ENCODE measurements at places on chromosomes 13 and 19.

DNA sequence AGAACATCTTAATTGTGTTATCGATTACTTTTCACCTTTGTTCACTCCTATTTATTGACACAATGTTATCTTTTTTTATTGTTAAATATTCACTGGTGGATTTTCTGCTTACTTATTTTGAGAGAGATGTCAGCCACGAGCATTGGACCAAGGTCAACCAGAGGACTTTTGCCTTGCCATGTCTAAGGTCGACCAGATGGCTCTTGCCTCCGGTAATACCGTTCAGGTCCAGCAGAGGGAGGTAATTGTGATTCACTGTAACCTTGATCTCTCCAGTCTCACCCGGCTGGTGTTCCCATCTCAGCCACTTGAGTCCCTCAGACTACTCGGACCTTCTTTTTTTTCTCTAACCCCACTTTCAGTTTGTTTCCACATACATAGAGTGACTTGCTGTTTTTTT is 1438.1 kb downstream of the UQCRFS1 start:
- no peak for DNase-seq

GRCh38 chr13:46565808-46566750 is 13.1 kb downstream of the LRCH1 start:
- no peak for DNase-seq

DNA sequence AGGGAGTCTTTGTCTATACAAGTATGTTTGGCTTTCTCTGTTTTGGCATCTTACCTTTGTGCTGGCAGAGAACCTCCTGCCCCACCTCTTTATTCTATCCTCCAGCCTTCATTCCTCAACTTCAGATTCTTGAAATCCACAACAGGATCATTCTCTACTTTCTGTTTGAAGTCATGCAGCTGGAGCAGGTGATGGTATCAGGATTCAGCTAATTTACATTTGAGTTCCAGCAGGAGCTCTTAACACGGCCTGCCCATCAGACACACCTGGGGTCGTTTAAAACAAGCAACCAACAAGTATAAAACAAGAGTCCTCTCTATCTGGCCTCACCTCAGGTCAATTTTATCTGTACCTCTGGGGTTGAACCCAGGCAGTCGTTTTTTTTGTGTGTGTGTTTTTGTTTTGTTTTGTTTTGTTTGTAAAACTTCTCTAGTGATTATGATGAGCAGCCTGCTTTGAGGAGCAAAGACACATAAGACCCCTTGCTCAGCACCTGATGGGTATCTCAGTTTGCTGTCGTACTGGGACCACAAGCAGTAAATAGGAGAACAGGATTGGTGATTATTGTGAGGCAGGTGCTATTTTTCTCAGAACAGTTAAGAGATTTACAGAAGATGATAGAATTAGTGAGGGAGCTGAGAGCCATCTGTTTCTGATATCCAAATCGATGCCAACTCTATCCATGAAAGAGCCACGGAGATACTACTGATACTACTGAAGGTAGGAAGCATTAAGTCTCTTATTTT is 78.4 kb downstream of the GPC6 start:
- DNase-seq: no peak

GRCh38 chr19:56930647-56931535 is 90.4 kb upstream of the PEG3 start:
- DNase-seq: no peak

DNA sequence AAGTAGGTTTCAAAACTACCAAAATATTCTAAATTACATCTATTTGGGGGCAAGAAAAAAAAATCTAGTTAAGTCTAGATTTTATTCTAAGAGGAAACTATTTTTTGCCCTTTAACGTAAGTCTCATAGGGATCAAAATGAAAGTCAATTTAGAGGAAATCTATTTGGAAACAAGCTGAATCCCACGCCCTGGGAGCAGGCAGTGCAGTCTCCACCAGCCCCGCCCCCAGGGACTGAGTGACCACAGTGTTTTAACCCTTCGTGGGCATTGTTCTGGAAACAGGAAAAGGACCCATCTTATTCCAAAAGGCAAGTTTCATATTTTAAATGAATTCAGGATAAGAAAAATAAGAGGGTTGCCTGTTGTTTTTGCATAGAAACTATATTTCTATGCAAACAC is 209.7 kb downstream of the SPRY2 start:
- no peak for DNase-seq

DNA sequence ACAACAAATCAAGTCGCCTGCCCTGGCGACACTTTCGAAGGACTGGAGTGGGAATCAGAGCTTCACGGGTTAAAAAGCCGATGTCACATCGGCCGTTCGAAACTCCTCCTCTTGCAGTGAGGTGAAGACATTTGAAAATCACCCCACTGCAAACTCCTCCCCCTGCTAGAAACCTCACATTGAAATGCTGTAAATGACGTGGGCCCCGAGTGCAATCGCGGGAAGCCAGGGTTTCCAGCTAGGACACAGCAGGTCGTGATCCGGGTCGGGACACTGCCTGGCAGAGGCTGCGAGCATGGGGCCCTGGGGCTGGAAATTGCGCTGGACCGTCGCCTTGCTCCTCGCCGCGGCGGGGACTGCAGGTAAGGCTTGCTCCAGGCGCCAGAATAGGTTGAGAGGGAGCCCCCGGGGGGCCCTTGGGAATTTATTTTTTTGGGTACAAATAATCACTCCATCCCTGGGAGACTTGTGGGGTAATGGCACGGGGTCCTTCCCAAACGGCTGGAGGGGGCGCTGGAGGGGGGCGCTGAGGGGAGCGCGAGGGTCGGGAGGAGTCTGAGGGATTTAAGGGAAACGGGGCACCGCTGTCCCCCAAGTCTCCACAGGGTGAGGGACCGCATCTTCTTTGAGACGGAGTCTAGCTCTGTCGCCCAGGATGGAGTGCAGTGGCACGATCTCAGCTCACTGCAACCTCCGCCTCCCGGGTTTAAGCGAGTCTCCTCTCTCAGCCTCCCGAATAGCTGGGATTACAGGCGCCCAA is at the start of gene LDLR:
Gene LDLR, plus strand, starts transcription at position 210 of the 760 bp plus-strand sequence. Its CDS starts 86 bp downstream, at position 296.
- DNase-seq: peak; percentile 75

GRCh38 chr13:103403148-103403740 is 337.0 kb upstream of the SLC10A2 start:
- no peak for DNase-seq

GRCh38 chr19:52237771-52238400 is 31.5 kb upstream of the ZNF766 start:
- peak; percentile 58 for DNase-seq

GRCh38 chr19:16380314-16380695 is 55.7 kb downstream of the KLF2 start:
- no peak for DNase-seq

GRCh38 chr13:33742321-33742720 is 75.6 kb upstream of the RFC3 start:
- no peak for DNase-seq

DNA sequence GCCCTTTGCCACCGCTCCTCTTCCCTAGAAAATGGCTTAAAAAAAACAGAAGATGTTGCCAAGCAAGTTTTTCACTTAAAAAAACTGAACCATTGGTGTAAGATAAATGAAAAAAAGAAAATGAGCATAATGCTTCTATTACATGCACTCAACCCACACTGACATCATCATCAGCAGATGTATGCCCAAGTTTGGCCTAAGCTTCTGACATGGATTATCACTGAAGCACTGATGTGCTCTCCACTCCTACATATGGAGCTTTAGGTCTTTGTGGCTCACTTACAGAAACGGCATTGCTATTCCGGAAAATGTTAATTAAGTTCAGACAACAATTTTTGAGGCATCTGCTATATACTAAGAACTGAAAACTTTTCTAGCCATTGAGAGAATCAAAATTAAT is 8.0 kb downstream of the RXFP2 start:
- no peak for DNase-seq

GRCh38 chr19:38666663-38667511 is 19.4 kb downstream of the ACTN4 start:
- DNase-seq: no peak

DNA sequence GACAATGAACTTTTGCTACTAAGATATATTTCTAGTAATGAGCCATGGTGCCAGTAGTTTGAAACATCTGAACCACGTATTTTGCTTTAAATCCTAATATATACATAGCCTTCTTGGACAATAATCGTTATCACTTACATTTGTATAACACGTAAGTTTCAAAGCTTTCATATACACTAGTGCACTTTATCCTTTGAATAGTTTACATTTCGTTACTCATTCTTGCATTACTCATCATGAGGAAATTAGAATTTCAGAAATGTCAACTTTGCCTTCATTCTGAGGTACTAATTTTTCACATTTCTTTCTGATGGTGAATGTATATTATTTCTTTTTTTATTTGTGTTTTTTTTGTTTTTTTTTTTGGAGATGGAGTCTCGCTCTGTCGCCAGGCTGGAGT is 5.8 kb downstream of the KBTBD7 start:
- no peak for DNase-seq

DNA sequence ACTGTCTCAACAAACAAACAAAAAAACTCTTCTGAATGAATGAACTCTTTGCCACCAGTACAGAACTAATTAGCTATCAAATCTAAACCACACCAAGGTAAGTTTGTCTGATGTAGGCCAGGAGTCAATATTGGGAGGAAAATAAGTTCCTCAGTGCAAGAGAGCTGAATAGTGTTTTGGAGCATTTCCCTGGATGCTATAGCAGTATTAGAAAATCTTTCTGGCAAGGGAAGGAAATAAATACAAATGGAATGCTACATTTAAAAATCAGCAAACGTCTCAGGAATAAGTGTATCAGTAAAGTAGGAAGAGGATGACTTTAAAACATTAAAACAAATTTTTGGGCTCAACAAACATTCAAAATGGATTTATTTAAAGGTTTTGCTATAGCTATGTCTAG is 81.3 kb upstream of the TMTC4 start:
- no peak for DNase-seq

DNA sequence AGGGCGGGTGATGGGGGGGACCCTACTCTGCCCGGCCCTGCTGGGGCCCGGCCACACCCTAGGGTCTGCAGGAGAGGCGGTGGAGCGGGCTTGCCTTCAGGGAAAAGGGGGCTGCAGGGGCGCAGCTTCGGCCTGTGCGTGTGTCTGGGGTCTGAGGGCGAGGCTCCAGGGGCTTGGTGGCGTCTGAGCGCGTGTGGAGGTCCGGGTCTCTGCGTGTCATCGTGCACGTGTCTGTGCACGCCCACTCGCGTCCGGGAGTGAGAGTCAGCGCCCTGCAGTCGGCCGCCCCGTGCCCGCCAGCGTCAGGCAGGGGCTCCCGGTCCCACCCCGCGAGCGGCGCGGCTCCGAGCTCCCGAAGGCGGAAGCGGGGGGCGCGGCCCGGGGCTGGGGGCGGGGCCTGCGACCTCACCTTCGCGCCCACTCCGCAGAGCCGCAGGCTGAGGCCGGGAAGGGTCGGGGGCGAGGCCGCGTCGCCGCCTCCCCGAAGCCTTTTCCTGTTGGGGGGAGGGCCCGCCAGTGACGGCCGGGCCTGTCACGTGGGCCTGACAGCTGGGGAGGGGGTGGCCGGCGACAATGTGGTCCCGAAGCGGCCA is at the start of gene ARHGAP45:
Gene ARHGAP45, plus strand, starts transcription at position 420 of the 593 bp plus-strand sequence. CDS start 239 bp downstream, outside the sequence.
- DNase-seq: no peak

DNA sequence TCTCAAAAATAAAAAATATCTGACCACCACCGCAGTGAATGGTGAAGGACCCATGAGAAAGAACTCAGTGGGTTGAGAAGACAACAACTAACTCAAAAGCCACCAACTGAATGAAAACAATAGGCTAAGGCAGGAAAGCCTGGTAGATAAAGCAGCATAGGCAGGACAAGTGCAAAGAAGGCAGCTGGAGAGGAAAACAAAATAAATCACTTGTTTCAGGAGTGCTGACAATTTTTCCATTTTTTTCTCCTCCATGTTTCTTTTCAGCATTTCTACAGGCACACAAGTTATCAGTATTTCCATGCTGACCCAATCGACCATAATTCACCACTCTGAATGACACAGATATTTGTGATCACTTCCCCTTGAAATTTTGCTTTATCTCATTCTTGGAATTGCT is 597.8 kb downstream of the LIG4 start:
- DNase-seq: no peak

DNA sequence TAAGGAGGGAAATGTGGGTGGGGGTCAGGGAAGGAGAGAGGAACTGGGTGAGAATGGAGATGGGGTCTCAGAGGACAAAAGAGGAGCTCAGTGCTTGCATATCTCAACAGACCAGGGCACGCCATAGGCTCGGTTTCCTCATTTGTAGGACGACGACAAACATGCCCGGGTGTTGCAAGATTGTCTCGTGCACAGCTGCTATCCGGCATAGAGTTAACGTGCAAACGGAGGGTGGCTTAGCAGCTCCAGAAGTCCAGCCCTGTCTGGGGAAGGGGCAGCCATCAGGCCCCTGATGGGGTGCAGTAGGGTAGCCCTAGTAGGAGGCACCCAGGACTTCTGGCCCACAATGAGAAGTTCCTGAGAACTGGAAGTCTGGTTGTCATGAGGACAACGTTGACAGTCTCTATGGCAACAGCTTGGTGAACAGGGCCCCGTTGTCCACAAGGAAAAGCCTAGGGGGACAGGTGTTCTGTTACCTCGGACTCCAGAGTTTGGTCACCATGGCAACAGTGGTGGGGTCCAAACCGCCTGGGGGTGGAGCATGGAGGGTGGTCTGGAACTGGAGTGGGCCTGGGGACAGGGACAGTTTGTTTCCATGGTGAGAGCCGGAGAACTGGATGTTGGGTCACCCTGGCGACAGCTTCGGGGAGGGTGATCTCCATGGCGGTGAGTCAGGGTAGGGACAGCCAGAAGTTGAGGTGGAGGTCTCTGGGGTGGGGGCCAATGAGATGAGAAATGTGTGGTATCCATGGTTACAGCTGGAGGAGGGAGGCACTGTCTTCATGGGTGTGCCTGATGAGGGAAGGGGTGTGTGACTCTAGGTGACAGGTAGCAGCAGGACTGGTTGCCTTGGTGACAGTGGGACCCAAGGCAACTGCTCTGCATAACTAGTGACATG is 16.8 kb downstream of the TM6SF2 start:
- no peak for DNase-seq

DNA sequence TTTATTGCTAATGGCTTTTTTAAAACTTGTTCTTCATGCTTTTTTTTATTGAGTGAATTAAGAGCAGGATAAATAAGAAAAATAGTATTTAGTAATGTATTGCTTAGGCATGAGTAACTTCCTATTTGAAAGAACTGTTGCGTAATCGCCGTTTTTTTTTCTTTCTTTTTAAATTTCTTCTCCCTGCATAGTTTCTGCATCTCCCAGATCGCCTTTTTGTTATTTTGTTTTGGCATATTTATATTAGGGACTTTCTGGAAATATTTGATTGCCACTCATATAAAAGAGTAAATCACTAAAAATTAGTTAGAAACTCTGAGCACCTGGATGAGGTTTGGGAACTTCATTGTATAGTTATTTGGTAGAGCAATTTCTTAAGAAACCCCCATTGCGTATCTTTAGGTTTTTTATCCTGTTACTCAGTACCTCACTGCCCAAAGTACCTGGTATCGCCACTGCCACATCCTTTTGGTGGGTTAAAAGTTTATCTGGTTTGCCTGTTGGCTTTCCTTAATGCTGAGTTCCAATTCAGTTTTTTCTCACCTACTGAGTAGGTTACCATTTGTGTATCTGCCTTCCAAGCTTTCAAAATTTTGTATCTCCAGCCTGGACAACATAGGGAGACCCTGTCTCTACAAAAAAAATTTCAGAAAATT is 36.2 kb upstream of the LPAR6 start:
- no peak for DNase-seq

DNA sequence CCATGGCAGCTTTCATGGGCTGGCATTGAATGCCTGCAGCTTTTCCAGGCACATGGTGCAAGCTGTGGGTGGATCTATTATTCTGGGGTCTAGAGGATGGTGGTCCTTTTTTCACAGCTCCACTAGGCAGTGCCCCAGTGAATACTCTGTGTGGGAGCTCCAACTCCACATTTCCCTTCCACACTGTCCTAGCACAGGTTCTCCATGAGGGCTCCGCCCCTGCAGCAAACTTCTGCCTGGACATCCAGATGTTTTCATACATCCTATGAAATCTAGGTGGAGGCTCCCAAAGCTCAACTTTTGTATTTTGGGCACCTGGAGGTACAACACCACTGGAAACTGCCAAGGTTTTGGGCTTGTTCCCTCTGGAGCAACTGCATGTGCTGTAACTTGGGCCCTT is 450.6 kb downstream of the LMO7 start:
- DNase-seq: no peak
